H9 (cell line): ENCODE measurements at places on chromosomes 12 and 14.

- no peak for DNase-seq
Measured at GRCh38 chr14:84482256-84483071, 1047.5 kb upstream of the FLRT2 start.

DNA sequence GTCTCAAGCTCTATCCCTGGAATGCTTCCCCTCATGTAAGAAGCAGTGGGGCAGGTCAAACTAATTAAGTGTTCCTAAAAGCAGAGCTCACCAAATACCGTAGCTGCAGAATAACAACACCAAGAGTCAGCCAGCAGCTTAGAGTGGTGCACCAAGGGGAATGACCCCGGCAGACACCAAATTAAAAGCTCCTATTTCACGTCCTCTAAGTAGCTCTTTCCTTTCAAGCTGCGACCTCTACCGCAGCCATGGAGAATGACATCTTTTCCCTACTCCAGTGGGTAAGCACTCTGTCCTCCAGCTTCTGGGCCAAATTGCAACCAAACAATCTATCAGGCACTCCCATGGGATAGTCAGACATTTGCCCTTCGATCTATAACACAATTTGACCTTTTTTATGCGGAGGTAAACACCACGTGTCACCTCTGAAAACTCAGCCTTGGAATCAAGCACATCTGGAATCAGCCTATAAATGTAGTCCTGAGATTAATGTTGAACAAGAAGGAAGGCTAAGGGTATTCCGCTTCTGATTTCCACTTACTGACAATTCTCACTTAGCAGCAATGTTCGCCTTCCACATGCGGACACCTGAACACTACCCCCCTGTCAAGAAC, 67.6 kb upstream of the CDKN3 start:
- peak; percentile 78 for DNase-seq

DNA sequence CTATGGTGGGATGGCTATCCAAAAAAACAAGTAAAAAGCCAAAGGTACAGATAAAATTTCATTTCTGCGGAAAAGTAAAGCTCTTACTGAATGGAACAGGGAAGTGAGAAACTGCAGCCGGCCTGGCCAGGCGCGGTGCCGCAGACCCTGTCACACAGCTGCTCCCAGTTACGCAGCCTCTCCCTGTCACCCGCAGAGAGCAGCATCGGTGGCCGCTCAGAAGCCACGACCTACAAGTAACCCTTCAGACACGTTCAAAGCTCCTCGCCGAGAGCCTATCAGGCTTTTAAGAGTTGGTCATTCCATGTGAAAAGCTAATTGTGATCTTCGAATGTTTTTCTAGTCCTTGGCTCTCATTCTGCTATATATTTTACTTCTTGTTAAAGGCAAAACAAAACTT, 11.0 kb upstream of the ANKLE2 start:
- no peak for DNase-seq

DNA sequence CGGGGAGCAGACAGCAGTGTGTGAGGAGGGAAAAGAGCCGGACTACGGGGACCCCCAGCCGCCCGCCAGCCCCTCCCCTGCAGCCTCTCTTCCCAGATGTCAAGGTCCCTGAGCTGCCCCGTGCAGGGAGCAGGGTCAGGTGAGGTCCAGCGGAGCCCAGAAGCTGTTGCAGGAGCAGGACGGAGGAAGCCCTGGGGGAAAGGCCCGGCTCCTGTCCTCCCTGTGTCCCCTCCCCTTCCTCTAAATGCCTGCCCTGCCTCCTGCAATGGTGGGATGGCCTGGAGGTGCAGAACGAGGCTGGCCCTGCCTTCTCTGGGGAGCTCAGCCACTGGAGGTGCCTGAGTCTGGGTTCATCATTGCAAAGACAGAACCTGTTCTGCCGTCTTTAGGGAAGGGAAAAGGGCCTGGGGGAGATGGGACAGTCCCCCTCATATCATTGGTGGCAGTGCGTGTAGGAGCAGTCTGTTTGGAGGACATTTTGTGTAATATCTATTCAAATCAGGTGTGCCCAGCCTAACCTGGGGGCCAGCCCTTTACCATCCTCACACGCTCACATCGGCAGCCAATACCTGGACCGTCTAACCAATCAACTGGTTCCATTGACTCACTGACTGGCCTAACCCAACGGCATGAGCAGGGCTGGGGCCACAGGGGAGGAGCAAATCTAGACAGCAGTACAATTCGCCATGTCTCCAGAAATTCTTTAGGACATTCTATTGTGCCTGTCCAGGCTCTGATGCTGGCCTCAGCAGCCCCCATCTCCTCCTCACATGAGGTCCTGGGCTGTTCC, 364.1 kb upstream of the SFSWAP start:
- no peak for DNase-seq

DNA sequence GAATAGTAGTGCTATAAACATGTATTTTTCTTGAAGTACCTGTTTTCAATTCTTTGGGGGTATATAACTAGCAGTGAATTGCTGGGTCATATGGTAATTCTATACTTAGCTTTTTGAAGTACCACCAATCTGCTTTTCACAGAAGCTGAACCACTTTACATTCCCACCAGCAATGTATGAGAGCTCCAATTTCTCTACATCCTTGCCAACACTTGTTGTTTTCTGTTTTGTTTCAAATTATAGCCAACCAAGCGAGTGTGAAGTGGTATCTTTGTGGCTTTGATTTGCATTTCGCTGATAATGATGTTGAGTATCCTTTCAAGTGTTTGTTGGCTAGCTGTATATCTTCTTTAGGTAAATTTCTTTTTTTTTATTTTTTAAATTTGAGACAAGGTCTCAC, 95.7 kb downstream of the PAPLN start:
- DNase-seq = no peak

GRCh38 chr14:99592933-99593753, 10.9 kb downstream of the CCDC85C start:
- DNase-seq = no peak
